ENCODE measurements at places on chromosomes 7 and 10.

DNA sequence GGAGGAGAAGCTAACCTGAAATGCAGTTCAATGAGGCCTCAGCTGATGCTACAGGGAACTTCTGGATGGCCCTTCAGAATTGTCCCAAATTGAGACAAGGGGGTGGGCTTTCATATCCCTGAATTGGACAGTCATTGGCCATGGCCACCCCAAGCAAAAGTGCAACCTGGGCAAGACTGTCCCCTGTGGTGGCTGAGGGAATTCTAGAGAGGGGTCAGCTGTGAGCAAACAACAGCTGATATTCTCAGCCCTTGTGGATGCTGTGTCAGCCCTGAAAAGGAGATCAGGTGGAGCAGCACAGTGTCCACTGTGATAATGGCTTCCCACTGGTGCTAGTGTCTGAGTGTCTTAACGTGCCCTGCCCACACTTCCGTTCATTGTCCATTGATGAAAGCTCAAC is 76.6 kb downstream of the SLC16A9 start:
- H3K4me1 ChIP-seq, result no peaks in the 10 kb centered on the region
- H3K36me3 ChIP-seq, result no peaks in the 10 kb centered on the region
- no peaks in the 10 kb centered on the region for H3K27me3 ChIP-seq

- DNase-seq, result peak; percentile 91
- H3K27ac ChIP-seq, result no peak overlapping the region
- H3K36me3 ChIP-seq, result no peaks in the 10 kb centered on the region
- H3K4me3 ChIP-seq, result no peak overlapping the region
- H3K27me3 ChIP-seq, result no peaks in the 10 kb centered on the region
Measured at GRCh38 chr10:93947055-93947454, 46.7 kb upstream of the PLCE1 start.

GRCh38 chr7:128841921-128842673 is 11.9 kb downstream of the FLNC start:
- no peak overlapping the region for H3K27ac ChIP-seq
- no peaks in the 10 kb centered on the region for H3K27me3 ChIP-seq
- H3K36me3 ChIP-seq, result no peaks in the 10 kb centered on the region
- H3K4me3 ChIP-seq, result no peak overlapping the region
- no peak for DNase-seq

DNA sequence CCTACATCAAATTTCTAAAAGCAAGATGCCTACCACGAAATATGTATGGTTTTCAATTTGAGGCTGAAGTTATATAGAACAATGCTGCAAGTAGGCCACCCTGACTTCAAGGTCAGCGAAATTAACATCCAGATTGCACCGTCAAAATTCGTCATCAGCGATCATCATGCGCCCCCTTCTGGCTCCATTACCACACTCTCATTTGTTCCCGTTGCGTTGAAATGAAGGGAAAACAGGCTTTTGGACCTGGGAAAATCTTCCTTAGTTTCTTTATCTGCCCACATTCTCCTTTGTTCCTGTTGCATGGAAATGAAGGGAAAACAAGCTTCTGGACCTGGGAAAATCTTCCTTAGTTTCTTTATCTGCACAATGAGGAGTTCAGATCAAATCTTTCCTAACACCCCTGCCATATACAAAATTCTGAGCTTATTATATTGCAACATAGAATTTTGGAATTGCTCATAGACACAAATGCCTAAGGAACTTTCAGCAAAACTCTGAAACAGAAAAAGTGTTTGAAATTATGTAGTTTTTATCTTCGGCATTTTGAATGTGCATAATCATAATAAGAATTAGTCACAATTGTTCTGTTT is 98.2 kb upstream of the PRKCQ start:
- H3K27ac ChIP-seq, result no peak overlapping the region
- DNase-seq, result peak; percentile 64
- no peaks in the 10 kb centered on the region for H3K36me3 ChIP-seq

DNA sequence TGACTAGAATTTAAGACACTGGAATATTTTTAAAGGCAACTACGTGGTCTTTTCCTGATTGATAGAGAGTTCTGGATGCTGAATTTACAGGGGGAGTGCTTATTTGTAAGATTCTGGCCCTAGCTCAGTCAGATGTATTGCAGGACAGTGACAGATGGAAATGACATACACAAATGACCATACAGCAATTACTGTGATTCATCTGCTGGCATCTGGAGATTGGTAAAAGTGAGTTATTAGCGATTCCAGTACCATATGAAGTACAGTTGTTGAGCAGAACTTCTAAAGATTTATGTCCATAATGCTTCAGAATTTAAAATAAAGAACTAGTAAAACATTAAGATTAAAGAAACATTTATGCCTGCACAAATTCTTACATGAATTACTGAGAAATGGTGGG is 243.2 kb downstream of the CRPPA start:
- no peaks in the 10 kb centered on the region for H3K36me3 ChIP-seq
- no peak overlapping the region for H3K4me3 ChIP-seq
- H3K27me3 ChIP-seq, result no peaks in the 10 kb centered on the region
- no peaks in the 10 kb centered on the region for H3K4me1 ChIP-seq
- DNase-seq, result no peak
- no peak overlapping the region for H3K27ac ChIP-seq

- H3K36me3 ChIP-seq, result no peaks in the 10 kb centered on the region
- no peaks in the 10 kb centered on the region for H3K27me3 ChIP-seq
- H3K27ac ChIP-seq, result no peak overlapping the region
- H3K4me3 ChIP-seq, result no peak overlapping the region
- H3K4me1 ChIP-seq, result no peaks in the 10 kb centered on the region
- DNase-seq, result peak; percentile 53
Measured at GRCh38 chr7:1696671-1697498, 26.8 kb downstream of the ELFN1 start.

DNA sequence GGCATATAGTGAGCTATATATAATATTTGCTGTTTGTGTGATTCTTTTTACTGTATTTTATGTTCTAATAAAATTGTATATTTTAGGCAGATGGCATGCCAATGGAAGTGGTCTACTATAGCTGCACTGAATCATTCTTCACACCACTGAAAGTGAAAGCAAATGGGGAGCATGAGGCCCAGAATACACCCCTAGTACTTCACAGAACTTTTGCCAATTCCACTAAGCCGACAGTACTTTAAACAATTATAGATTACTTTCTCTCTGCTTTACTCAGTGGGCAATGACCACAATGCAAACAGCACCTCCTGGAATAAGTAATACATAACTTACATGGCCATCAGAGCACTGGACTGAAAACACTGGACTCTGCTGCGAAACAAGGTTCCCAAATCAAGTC is 70.2 kb downstream of the ANKRD26 start:
- no peak for DNase-seq
- peaks cover 15% of the 10 kb centered on the region for H3K36me3 ChIP-seq
- no peak overlapping the region for H3K4me3 ChIP-seq

GRCh38 chr10:11012421-11013295 is 5.0 kb upstream of the CELF2 start:
- no peak overlapping the region for H3K4me3 ChIP-seq
- no peak for DNase-seq
- peaks cover 7% of the 10 kb centered on the region for H3K27me3 ChIP-seq
- H3K4me1 ChIP-seq, result no peaks in the 10 kb centered on the region

DNA sequence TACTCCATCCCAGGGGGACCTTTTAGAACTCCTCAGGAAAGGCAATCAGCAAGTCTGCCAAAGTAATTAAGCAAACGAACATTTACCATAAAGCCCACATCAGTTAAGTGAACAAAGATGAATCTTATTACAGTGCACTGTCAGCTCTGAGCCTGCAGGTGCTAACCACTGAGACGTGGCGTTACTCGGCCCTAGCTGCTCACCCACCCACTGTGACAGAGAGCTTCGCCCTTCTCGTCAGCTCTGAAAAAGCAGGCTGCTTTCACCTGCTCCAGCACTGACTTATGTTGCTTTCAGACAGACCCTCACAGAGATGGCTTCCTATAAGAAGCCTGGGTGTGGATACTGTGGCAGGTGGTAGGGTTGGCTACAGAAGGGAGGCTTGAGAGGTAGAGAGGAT is 57.7 kb upstream of the KCNIP2 start:
- no peak overlapping the region for H3K27ac ChIP-seq
- H3K27me3 ChIP-seq, result no peaks in the 10 kb centered on the region
- H3K4me3 ChIP-seq, result no peak overlapping the region
- no peak for DNase-seq

GRCh38 chr7:80131675-80132435 is 2.8 kb upstream of the GNAI1 start:
- H3K27ac ChIP-seq, result no peak overlapping the region
- no peak for DNase-seq
- H3K27me3 ChIP-seq, result no peaks in the 10 kb centered on the region
- no peak overlapping the region for H3K4me3 ChIP-seq

GRCh38 chr7:45601094-45601493 is 26.9 kb downstream of the ADCY1 start:
- H3K4me3 ChIP-seq, result no peak overlapping the region
- H3K27me3 ChIP-seq, result no peaks in the 10 kb centered on the region
- no peaks in the 10 kb centered on the region for H3K4me1 ChIP-seq
- H3K27ac ChIP-seq, result no peak overlapping the region
- peak; percentile 23 for DNase-seq
- H3K36me3 ChIP-seq, result no peaks in the 10 kb centered on the region

DNA sequence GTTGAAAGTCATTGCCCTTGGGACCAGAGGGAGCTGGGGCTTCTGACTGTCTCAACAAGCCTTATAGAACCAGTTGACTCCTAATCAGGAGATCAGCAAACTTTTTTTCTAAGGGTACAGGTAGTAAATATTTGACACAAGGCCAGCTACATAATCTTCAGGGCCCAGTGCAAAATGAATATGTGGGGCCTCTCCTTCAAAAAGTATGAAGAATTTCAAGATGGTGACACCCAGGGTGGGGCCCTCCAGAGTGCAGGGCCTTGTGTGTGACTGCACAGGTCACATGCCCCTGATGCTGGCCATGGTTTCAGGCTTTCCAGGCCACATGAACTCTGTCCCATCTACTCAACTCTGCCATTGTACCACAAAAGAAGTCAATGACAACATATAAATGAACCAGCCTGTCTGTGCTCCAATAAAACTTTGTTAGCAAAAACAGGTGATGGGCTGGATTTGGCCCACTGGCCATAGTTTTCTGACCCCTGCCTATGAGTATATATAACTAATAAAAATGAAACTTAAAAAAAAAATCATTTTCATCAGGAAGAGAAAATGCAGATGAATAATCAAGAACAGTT is 6.1 kb downstream of the MMRN2 start:
- no peak overlapping the region for H3K4me3 ChIP-seq
- H3K27ac ChIP-seq, result no peak overlapping the region
- no peak for DNase-seq
- H3K27me3 ChIP-seq, result no peaks in the 10 kb centered on the region

DNA sequence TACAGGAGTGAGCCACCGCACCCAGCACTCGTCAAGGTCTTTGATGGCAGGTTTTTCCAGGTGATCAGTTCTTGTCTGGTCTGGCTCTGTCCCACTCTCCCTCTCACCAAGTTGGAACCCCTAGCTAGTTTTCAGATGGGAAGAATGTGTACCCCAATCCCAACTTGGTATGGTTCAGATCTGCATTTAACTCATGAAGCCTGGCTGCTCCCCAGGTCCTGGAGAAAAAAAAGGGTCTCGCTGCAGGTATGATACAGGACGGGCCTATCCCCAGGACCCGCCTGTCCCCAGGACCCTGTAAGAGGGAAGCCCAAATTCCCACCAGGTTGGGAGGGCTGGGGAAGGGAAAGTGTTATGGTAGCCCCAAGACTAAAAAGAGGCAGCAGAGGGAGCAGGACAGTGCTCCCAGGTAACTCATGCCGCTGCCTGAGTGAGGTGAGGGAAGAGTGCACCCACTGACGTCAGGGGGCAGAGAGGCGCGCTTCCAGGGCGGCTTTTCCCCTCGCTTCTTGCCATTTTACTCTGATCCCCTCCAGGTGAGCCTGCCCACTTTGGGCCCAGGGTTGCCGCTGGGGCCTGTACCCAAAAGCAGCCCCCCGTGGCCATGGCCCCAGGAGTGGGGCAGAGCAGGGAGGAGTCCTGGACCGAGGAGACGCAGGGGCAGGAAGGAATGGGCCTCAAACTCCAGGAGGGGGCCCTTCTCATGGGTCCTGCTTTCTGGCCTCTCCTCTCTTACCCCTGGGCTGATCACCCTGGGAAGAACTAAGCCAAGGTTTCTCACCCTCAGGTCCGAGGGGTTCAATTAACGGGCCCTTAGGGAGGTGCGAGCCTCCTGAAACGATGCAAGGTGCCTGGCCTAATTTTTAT is 36.4 kb upstream of the SRRM3 start:
- no peak overlapping the region for H3K4me3 ChIP-seq
- no peak overlapping the region for H3K27ac ChIP-seq
- H3K4me1 ChIP-seq, result no peaks in the 10 kb centered on the region
- DNase-seq, result no peak
- no peaks in the 10 kb centered on the region for H3K27me3 ChIP-seq

- no peaks in the 10 kb centered on the region for H3K36me3 ChIP-seq
- H3K27me3 ChIP-seq, result no peaks in the 10 kb centered on the region
- peak; percentile 93 for DNase-seq
- H3K27ac ChIP-seq, result peak overlapping the region; percentile 78
Measured at GRCh38 chr10:75407713-75408508, 6.3 kb upstream of the ZNF503 start.

DNA sequence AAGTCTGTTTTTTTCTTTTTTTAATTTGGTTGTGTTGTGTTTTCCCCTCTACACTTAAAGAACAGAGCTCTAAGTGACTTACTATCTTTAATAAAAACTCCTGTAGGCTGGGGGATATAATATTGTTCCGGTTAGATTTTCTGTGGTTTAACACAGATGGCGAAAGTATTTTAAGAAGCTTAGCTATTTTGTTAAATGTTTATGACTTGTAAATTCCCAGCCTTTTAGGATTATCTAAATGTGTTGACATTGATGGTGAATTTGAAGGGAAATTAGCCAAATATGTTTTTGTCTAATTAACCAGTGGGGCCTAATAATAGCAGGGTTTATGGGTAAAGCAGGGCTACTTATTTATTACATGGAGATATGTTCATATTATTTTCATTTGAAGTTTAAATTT is 538.5 kb downstream of the INHBA start:
- H3K36me3 ChIP-seq, result no peaks in the 10 kb centered on the region
- no peak for DNase-seq
- no peak overlapping the region for H3K4me3 ChIP-seq
- H3K27ac ChIP-seq, result no peak overlapping the region

DNA sequence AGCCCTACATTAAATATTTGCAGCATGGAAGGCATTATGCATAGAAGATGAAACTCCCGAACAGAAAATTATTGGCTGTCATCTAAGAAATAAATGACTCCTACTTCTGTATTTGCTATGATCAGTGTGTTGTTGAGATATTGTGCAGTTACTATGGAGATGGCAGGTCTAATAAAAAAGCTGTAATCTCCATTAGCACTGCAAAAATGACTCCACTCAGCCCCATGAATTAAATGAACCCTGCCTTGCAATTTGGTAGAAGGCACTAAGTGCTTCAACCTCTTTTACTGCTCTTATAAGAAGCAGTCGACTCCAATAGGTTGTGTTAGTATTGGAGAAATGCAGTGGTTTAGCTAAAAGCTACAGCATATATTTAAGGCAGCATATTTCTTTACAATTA is 290.0 kb upstream of the PHYHIPL start:
- H3K4me3 ChIP-seq, result no peak overlapping the region
- no peak for DNase-seq
- no peaks in the 10 kb centered on the region for H3K27me3 ChIP-seq
- no peaks in the 10 kb centered on the region for H3K4me1 ChIP-seq
- H3K36me3 ChIP-seq, result no peaks in the 10 kb centered on the region
- no peak overlapping the region for H3K27ac ChIP-seq

- H3K36me3 ChIP-seq, result peaks cover 2% of the 10 kb centered on the region
- DNase-seq, result no peak
- no peaks in the 10 kb centered on the region for H3K27me3 ChIP-seq
- H3K4me1 ChIP-seq, result no peaks in the 10 kb centered on the region
- H3K4me3 ChIP-seq, result no peak overlapping the region
Measured at GRCh38 chr7:35012160-35012559, 25.1 kb downstream of the DPY19L1 start.

- H3K36me3 ChIP-seq, result no peaks in the 10 kb centered on the region
- no peak for DNase-seq
- H3K4me3 ChIP-seq, result no peak overlapping the region
- no peaks in the 10 kb centered on the region for H3K27me3 ChIP-seq
- no peaks in the 10 kb centered on the region for H3K4me1 ChIP-seq
Measured at GRCh38 chr10:122127943-122128342, 139.0 kb downstream of the TACC2 start.

Measured in kidney (tissue), 22 donors.